ENCODE measurements at places on chromosomes 2 and 18.

DNA sequence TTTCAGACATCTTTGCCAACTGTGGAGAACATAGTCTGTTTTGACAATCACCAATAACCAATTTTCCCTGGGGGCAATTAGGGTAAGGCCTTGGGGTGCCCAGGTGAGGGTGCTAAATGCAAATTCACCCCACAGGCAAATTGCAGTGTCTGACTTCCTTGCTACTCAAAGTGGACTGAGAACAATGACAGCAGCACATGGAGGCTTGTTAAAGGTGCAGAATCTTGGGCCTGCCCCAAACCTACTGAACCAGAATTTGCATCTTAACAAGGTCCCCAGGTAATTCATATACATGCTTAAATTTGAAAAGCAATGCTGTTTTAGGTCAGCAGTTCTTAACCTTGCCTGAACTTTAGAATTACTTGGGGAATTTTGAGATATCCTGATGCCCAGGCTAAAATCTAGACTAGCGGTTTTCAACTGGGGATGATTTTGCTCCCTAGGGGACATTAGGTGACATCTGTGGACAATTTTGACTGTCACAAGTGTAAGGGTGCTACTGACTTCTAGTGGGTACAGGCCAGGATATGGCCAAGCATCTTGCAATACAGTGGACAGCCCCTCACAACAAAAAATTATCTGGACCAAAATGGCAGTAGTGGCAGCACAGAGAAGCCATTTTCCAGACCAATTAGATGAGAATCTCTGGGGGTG, 80.2 kb upstream of the GCFC2 start:
- DNase-seq: no peak

- peak; percentile 5 for DNase-seq
Observed at GRCh38 chr2:217918308-217919024, 84.3 kb downstream of the TNS1 start.

DNA sequence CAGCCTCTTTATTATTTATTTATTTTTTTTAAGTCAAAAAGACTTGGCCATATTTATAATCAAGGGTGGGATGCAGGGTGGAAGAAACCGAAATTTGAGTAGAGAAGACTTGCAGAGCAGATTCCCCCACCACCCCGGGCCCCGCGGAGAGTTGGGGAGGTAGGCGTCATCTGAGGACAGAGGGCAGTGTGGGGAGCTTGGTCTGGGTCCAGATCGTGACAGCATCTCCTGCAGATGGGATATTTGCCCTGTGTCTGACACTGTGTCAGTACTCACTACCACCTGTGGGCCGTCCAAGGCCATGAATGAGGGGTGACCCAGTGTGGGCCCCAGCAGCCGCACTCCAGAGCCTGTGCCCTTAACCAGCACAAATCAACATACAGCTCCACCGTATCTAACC, 10.5 kb upstream of the PRELID3A start:
- no peak for DNase-seq

DNA sequence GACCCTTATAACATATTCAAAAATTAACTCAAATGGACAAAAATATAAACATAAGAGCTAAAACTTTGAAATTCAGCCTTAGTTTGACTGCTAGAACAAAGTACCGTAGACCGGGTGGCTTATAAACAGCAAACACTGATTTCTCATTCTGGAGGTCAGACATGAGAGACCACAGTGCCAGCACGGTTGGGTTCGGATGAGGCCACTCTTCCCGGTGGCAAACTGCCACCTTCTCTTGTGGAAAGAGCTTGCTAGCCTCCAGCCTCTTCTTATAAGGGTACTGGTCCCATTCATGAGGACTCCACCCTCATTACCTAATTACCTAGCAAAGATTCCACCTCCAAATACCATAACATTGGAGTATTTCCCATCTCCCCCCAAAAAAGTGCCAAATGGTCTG, 91.3 kb downstream of the FAM210A start:
- no peak for DNase-seq

- DNase-seq: no peak
Observed at GRCh38 chr2:125085904-125086303, 1060.8 kb downstream of the CNTNAP5 start.

DNA sequence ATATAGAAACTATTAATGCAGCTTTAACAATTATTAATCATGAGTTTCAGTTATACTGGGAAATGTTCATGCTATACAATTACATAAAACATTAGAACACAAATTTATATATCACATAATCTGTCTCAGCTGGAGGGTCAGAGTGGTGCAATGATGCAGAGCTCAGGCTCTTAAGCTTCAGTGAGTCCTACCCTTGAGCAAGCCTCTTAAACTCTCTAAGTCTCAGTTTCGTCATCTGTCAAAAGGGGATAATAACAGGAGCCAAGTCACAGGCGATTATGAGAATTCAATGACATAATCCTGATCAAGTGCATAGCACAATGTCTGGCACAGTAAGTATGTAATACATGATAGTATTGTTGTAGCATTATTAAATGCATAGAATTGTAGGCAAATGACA, 46.0 kb downstream of the LAMA1 start:
- no peak for DNase-seq

GRCh38 chr2:200065477-200065876, 110.1 kb downstream of the MAIP1 start:
- no peak for DNase-seq

- DNase-seq: no peak
Observed at GRCh38 chr2:54514822-54515569, 58.9 kb downstream of the SPTBN1 start.

GRCh38 chr2:99825630-99826029, 316.8 kb downstream of the AFF3 start:
- DNase-seq: no peak

- no peak for DNase-seq
Observed at GRCh38 chr2:239304533-239305221, 96.1 kb downstream of the HDAC4 start.

DNA sequence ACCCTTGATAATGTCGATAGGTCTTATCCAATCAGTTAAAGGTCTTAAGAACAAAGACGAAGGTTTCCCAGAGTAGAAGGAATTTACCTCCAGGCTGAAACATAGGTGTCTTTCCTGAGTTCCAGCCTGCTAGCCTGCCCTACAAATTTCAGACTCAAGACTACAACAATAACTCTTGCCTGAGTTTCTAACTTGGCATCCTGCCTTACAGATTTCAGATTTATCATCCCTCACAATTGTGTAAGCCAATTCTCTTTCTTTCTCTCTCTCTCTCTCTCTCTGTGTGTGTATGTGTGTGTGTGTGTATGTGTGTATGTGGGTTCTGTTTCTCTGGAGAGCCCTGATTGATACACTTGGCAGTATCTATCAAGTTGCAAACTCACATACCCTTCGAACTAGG, 37.2 kb upstream of the B4GALT6 start:
- DNase-seq: no peak

GRCh38 chr2:151161821-151162551, 99.7 kb downstream of the RBM43 start:
- DNase-seq: peak; percentile 49

- DNase-seq: no peak
Observed at GRCh38 chr2:20583425-20583881, 67.4 kb downstream of the HS1BP3 start.

GRCh38 chr2:148906124-148906523, 31.1 kb downstream of the KIF5C start:
- DNase-seq: no peak

DNA sequence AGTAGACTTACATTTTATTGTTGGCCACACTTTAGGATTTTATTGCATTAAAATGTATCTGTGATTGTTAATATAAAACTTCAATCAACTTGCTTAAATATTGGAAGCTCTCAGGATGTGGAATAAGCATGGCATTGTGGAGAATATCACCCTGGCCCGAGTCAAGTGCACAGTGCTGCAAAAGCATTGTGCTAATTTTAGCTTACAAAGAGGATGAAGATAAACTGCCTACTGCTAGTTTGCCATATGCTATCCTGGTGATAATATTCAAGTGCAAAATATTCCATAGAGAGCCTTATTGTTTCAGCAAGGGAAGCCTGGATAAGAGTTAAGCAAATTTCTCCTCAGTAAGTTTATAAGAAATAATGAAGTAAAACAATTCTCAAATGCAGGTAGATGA, 54.5 kb downstream of the MEIS1 start:
- no peak for DNase-seq
